Adrenal gland (tissue), 19 donors: ENCODE measurements at places on chromosomes 3 and 15.

GRCh38 chr3:125479091-125479490 is 40.9 kb downstream of the SNX4 start:
- no peak for DNase-seq

GRCh38 chr3:128435561-128435960 is 31.1 kb downstream of the DNAJB8 start:
- no peak for DNase-seq

DNA sequence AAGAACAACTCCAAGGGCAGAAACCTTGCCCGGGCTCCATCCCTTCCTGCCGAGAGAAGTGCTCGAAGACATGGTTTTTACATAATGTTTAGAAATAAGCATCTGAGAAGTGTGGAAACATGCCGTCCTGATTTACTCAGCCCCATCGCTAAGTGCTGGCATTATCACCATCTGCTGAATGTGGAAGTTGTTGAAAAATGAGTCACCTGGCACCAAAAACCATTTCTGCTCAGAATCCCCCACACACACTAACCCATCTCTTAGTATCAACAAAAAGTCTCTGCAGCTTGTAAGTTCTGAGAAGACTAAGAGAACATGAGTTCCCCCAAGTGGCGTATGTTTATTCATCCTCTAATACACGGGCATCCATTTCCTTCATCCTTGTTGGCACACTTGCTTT is 51.0 kb upstream of the ARL8B start:
- peak; percentile 23 for DNase-seq

- DNase-seq = peak; percentile 23
Measured at GRCh38 chr3:42529468-42529867, 27.0 kb downstream of the VIPR1 start.

GRCh38 chr15:69462030-69462492 is 9.4 kb downstream of the RPLP1 start:
- peak; percentile 77 for DNase-seq

- DNase-seq = no peak
Measured at GRCh38 chr3:122916084-122916483, 111.5 kb downstream of the SEMA5B start.

DNA sequence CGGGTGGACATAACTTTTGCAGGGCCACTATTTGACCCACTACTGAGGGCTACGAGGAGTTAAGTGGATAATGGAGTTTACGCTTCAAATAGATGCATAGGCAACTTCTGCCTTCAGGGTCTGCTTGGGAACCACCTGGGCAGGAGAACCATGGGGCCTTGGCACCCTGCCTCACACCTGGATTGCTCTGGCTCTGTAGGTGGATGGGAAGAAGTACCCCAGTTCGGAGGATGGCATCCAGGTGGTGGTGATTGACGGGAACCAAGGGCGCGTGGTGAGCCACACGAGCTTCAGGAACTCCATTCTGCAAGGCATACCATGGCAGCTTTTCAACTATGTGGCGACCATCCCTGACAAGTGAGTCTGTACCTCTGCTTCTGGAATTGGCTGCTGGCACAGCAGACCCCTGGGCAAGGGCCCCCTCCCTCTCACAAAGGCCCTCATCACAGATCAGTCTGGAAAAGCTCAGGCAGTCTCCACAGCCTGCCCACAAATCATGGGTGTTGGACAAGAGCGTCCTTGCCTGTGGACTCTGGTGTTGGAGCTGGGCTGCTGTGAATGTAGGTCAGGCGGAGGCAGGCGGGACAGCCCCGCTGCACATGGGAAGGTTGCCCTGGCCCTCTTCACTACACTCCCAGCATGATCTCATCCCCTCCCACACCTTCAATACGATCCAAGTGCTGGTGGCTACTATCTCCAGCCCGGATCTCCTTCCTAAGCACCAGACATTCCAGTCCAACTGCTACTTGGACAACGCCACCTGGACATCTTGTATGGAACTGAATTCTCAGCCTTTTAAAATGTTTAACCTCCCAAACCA is 46.7 kb downstream of the MESD start:
- DNase-seq = no peak

DNA sequence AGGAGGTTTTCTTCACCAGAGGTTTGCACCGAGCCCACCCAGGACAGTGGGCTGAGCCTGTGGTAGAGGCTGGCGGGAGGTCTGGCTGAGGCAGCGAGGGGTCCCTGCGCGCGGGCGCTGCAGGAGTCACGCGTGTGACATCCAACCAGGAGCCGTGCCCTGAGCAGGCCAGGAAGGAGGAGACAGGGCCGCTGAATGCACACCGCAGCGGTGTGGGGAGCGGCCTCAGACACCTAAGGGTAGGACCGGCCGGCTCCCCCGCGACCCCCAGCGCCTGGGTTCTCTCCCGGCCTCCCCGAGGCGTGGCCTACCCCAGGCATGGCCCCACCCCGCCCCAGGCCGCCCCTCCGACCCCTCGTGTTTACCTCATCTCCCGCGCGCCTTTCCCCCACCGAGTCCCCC is 412 bp downstream of the SLC41A3 start:
- DNase-seq = peak; percentile 66

DNA sequence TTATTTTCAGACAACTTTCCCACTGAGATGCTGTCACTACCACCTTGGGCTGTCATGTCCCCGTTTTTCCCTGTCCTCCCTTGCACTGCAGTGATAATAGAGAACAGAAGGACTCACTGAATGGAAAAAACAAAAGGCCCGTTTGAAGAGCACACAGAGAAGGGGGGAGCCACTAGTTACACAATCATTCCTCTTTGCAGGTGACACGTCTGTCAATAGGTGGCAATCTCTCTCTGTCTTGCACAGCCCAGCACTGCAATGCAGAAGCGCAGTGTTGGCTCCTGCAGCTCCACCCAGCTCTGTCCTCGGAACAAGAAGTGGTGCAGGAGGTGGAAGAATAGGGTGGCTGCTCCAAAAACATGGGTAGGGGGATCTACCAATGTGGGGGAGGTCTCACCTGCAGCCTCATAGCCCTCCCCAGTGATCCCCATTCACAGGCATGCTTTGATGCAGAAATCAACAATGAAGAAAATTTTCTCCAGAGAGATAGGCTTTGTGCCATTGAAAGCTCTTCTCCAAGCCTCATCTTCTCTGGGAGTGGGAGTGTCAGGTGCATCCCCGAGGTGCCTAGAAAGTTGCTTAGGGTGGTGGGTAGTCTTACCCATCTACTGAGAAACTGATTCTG is 31.8 kb downstream of the FSTL1 start:
- peak; percentile 75 for DNase-seq

DNA sequence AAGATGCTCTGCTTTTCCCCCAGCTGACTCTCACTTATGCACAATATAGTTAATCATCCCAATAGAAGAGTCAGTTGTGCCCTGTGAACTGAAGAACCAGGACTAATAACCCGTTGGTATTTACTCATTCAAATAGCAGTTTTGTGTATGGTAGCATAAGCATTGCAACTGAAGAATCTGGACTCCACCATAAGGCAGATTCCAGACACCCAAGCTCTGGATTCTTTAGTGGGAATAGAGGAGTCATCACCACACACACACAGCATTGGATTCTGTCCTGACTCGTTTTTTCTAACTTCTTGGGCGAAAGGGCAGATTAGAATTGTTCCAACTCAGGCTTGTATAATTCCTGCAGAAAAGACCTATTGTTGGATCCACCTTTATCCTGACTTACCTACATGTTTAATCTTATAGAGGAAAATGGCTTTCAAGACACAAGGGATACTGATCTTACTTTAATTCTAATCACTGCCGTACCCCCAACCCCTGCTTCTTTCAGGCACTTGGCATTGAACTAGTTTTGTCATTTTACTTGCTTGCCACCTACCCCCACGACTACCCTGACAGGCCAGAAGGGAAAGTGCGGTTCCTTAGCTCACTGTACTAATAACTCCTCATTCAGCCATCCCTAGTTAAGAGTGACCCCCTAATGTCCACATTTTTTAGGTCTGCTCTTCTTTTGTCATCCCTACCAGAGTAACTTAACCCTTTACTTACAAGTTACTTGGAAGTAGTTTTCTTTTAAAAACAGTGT is 42.3 kb downstream of the NKIRAS1 start:
- no peak for DNase-seq

DNA sequence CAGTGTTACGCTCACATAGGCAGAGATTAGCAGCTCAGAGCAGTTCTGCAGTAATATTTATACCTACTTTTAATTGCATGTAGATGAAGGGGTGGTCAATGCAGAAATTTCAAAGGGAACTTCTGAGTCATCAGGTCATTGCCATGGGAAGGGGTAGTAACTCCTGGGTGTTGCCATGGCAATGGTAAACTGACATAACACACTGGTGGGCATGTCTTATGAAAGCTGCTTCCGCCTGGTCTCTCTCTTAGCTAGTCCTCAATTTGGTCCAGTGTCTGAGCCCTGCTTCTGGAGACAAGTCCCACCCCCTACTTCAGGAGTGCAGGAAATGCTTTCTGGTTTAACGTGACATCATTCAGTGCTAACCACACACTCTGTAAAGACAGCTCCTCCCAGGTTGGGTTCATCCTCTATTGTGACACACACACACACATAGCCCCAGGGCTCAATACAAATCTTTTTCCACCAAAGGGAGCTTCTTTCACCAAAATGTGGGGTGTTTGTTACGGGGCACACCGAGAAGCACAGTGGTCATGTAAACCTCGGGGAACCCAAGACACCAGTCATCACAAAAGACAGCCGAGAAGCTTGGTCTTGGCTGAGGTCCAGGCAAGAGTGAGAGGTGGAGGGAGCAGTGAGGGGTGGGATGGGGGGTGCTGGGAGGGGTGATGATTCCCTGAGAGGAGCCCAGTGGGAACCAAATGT is 74.5 kb downstream of the TLE3 start:
- no peak for DNase-seq

DNA sequence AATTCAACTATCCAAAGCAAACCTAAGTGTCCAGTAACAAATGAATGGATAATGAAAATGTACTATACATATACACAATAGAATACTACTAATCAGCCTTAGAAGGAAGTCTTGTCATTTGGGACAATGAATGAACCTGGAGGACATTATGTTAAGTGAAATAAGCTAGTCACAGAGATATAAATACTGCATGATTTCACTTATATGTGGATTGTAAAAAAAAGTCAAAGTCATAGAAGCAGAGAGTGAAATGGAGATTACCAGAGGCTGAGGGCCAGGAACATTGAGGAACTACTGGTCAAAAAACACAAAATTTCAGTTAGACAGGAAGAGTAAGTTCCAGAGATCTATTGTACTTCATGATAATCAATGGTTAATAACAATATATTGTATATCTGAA is 33.6 kb downstream of the MYO5A start:
- no peak for DNase-seq

DNA sequence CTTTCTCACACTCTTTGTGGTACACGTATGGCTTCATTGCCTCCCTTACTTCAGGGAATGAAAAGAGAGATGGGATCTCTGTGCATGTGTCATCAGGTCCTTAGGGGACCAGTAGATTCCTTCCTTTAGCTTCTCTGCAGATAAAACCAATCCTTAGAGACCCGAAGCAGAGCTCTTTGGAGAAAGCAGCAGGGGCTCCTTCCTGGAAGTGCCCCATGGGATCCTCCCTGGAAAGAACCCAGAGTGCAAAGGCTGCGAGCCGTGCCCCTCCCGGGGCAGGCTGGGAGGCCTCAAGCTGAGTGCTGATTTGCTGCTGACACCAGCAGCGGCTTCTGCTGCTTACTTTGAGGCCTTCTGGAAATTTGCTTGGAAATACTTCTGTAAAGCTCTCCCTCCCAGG is 328.6 kb upstream of the RGMA start:
- DNase-seq = no peak

DNA sequence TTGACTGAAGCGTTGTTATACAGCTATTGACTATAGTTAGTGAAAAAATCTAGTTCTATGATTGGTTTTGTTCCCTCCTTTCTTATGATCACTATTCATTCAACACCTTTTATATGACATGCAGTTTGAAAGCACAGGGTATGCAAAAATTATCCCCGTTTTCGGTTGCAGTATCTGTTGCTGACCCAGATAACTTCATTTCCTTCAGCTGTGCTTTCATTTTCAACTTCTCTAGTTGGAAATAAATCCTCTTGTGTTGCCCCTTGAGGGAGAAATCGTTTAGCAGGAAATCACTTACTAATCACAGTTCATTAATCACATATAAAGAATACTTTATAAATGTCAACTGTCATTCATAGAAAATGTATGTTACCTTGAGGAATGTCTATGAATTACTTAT is 55.1 kb downstream of the MBNL1 start:
- no peak for DNase-seq

DNA sequence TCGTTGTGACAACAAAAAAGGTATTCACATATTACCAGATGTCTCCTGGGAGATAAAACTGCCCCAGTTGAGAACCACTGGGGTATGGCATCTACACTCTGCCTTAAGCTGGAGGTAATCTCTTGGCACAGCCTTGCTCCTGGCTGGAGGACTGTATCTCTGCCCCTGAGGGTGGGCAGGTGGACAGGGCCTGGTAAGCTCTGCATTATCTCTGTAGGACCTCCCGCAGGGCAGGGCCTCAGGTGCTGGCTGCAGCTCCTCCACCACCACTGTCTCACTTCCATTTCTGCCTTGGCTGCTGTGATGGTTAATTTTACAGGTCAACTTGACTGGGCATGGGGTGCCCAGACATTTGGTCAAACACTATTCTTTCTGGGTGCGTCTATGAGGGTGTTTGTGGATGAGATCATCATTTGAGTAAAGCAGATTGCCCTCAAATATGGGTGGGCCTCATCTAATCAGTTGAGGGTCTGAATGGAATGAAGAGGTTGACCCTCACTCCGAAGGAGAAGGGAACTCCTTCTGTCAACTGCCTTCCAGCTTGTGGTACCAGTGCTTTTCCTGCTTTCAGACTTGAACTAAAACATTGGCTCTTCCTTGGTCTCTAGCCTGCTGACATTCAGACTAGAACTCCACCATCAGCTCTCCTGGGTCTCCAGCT is 9.8 kb upstream of the RHCG start:
- no peak for DNase-seq

GRCh38 chr15:51425517-51426040 is 84.1 kb downstream of the GLDN start:
- DNase-seq = no peak

- no peak for DNase-seq
Measured at GRCh38 chr3:25191673-25192072, 236.4 kb upstream of the RARB start.

GRCh38 chr15:71043373-71043772 is 71.9 kb upstream of the THSD4 start:
- no peak for DNase-seq

DNA sequence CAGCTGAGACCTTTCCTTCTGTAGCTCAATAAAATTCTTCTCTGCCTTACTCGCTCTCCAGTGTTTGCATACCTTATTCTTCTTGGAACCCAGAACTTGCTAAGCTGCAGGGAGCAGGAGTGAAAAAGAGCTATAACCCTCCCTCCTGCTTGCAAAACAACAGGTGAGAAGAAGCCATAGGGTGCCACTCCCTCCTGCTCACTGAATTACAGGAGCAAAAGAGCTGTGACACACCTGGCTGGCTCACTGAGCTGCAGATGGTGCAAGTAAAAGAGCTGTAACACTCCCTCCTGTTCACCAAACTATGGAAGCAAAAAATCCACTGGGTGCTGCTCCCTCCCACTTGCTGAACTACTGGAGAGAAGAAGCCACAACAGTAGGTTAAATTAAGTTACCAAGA is 44.2 kb upstream of the C2CD4B start:
- DNase-seq = no peak

- DNase-seq = no peak
Measured at GRCh38 chr3:194905696-194906095, 220.0 kb downstream of the FAM43A start.

GRCh38 chr3:24299806-24300626 is 194.6 kb downstream of the THRB start:
- no peak for DNase-seq

- DNase-seq = no peak
Measured at GRCh38 chr3:19256313-19256712, 108.0 kb downstream of the KCNH8 start.
